ENCODE measurements at places on chromosomes 12 and 14.

DNA sequence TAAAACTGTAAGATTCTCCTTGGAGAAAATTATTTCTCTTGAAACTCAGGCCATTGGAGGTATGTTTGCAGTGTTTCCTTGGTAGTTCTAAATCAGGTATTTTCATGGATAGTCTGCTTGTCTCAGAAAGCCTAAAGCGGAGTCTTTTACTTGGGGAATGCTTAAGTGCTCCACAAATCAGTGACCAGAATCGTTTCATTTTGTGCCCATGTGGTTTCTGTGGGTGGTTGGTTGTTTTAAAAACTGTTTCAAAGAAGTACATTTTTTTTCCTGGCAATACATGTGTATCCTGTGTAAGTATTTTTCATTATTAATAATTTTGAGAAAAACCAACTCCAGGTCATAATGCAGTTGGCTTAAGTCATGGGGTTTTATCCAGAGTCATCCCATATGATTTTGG, 33.6 kb downstream of the CCDC91 start:
- DNase-seq: no peak

DNA sequence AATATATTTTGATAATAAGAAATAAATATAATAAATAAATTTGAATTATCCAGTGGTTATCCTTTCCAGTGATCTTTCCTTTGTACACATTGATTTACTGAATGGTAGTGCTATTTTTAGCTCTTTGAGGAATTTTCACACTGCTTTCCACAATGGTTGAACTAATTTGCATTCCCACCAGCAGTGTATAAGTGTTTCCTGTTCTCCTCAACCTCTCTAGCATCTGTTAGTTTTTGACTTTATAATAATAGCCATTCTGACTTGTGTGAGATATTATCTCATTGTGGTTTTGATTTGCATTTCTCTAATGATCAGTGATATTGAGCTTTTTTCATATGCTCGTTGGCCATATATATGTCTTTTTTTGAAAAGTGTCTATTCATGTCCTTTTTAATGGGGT, 333.7 kb downstream of the RAD51B start:
- no peak for DNase-seq

GRCh38 chr12:63151623-63152320, 771 bp upstream of the AVPR1A start:
- no peak for DNase-seq

GRCh38 chr12:27422697-27423096, 23.8 kb upstream of the SMCO2 start:
- DNase-seq: no peak

DNA sequence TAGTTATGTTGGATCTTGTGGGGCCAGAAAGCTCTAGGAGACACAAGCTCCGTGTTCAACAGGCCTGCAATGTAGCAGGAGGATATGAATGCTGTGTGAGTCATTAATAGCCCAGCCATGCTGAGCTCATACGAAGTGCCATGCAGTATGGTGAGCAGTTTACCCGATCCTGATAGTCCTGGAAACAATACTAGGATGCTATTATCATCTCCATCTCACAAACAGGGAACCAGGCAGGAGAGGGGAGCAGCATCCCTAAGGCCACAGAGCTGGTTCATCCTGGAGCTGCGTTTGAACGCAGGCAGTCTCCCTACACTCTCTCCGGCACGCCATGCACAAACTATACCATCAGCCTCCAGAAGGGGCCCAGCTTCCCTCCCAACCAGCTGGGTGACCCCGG, 20.5 kb downstream of the TTC7B start:
- no peak for DNase-seq

DNA sequence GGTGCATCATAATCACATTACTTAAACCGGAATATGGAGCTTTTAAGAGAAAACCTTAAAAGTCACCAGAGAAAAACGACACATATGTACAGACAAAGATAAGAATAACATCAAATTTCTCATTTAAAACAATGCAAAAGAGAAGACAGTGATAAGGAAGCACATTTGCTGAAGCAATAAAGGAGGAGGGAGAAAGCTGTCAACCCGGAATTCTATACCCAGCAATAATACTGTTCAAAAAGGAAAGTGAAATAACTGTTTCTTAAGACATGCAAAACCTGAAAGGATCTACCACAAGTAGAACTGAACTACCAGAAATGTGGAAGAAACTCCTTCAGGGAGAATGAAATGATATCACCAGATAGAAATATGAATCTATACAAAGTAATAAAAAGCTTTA, 15.4 kb downstream of the SLC6A13 start:
- no peak for DNase-seq

- no peak for DNase-seq
These were observed 129.4 kb downstream of the PPM1H start for GRCh38 chr12:62805517-62805916.

- no peak for DNase-seq
These were observed 230.7 kb upstream of the PRKD1 start for GRCh38 chr14:30158299-30158698.

GRCh38 chr12:5506821-5507231, 74.9 kb downstream of the NTF3 start:
- DNase-seq: no peak

DNA sequence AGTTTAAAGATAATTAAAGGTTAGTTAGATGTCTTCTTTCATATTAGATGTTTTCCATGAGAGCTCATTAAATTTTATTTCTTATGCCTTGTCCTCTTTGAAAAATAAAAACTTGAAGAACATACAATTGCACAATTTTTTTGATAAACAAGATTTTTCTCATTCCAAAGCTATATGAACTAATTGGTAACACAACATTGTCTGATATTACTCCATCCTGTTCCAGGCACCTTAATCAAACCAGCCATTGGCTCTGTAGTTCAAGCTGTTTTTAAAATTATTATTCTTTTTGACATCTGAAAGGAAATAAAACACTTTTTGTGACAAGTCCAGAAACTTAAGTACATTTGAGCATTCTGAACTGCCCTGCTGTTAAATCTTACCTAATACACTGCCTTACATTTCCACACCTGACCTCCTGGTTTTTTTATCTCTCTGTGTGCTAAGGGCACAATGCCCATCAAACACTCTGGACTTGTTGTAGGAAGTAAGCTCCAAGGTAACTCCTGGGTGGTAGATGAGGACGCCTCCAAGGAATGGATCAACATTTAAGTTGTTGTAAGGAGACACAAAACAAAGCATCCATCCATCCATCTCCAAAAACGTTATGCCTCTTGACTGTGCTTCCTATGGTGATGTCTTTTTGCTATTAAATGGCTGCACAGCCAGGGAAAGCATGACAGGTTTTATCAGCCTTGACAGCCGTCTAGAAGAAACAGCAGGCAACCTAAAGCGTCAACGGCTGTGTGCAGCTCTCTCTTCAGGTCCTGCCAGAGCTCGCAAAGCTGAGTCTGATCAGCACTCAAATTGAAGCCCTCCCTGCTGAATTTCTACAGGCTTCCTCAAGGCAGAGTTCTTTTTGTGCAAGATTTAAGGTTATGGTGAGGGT, 449.9 kb upstream of the FLRT2 start:
- DNase-seq: no peak

DNA sequence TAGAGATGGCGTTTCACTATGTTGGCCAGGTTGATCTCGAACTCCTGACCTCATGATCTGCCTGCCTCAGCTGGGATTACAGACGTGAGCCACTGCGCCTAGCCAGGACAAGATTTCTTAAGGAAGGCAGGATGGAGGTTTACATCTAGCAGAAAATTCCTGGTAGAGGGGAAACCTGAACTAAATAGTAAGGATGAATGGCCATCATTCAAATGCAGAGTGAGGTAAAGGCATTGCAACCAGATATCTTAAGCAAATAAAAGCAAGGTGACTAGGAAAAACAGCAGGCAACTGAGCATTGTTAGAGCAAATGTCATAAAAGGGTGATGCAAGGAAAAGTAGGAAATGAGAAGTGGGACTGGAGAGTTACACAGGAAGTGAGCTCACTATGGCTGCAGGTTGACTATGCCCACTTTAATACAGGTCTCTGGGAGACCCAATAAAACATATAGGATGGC, 133.0 kb downstream of the SOX5 start:
- no peak for DNase-seq

DNA sequence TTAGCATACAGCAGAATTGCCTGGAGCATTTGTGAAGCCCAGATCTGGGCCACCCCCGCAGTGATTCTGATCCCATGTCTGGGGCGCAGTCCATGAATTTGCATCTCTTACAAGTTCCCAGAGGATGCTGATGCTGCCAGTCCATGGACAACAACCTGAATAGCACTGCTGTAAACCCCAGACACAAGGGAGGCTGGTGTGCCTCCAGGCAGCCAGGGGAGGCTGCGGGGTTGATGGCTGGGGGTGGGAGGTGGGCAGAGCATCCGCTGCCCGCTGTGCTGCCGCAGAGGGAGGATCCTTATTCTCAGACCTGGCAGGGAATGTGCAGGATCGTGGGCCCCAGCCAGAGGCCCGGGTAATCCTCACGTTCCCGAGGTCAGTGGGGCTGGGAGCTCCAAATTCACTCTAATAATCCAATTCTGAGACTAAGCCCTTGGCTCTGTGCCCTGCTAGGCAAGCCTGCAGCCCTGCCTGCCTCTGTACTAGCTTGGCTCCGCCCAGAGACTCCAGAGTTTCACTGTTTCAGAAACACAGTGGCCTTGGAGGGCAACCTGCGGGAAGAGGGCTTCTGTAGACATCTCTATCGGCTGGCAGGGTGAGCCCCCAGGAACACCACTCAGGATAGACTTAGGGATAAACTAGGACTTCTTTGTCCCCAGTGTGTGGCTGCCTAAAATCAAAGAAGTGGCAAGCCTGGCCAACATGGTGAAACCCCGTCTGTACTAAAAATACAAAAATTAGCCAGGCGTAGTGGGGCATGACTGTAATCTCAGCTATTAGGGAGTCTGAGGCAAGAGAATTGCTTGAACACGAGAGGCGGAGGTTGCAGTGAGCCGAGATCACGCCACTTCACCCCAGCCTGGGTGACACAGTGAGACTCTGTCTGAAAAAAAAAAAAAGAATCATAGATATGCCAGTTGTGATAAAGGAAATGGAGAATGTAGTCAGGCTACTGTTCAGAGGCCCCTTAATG, 17.8 kb upstream of the MLEC start:
- no peak for DNase-seq

GRCh38 chr12:62426089-62426488, 40.5 kb upstream of the MON2 start:
- DNase-seq: no peak

DNA sequence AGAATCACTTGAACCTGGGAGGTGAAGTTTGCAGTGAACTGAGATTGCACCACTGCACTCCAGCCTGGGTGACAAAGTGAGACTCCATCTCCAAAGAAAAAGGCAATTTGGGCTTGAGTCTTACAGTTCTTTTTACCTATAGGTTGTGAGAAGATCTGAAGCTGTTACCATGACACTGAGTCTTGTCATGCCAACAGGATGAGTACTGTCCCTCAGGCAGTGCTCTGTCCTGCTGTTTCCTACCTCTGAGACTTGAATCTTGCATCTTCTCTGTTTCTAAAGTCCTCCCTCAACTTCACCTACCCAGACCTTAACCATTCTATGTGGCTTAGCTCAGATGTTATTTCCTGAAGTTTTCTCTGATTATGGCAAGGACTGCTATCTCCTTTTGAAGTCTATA, 400.8 kb upstream of the PRICKLE1 start:
- no peak for DNase-seq

GRCh38 chr12:99024191-99024590, 379.1 kb downstream of the APAF1 start:
- no peak for DNase-seq

- DNase-seq: no peak
These were observed 63.0 kb downstream of the TMEM121 start for GRCh38 chr14:105589161-105589925.

GRCh38 chr12:5809586-5809985, 135.5 kb downstream of the ANO2 start:
- DNase-seq: no peak

DNA sequence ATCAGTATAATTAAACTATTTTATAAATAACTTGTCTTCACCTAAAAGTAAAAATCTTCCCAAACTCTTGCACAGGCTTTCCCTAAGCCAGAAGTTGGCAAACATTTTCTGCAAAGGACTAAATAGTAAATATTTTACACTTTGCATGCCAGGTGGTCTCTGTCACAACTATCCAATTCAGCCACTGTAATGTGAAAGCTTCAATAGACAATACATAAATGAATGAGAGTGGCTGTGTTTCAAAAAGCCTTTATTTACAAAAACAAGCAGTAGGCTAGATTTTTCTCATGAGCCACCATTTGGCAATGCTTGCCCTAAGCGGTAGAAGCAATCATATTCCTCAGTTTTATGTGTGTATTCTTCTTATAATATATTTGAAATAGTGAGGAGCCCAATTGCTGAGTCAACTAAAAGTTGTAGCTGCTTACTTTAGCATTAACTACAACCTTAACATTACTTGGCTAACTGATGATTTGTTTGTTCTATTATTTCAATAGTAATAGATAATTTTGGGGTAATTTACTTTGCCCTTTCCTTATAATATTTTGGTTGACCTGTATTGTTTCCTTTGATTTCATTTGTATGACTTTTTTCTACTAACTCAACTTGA, 236.0 kb upstream of the SYT1 start:
- DNase-seq: no peak

- DNase-seq: no peak
These were observed 725.9 kb upstream of the MDGA2 start for GRCh38 chr14:48401321-48401720.

DNA sequence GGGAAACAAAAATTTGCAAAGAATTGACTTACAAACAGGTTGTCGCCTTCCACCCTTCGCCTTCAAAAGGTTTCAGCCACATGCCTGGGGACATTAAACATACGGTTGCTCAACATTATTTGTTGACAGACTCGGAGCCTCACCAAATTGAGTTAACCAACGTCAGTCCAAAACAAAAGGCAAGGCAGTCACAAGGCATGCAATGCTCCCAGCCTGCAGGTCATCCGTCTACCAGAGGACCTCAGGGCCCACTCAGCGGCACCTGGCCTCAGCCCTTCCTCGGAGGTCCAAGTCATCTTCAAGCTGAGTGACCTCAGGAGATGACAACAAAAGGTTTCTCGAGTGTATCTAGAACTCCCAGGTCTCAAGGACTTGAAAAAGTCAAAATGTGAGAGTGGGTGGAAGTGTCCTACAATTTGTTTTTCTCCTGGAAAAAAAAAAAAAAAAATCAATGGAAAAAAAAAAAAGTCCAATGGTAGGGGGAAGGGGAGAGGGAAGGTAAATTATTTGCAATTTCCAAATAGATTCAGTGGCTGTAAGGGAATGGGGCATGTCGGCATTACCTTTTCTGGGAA, 64.3 kb downstream of the KDM2B start:
- DNase-seq: no peak

- DNase-seq: no peak
These were observed at the start of gene AVPR1A for GRCh38 chr12:63150713-63151622. TSS of gene AVPR1A (minus strand) at chr12:63151201. CDS start at chr12:63150836, 365 bp downstream.

GRCh38 chr12:122090759-122091515, 12.4 kb downstream of the MLXIP start:
- no peak for DNase-seq

- no peak for DNase-seq
These were observed 10.1 kb upstream of the JDP2 start for GRCh38 chr14:75417674-75418073.

- DNase-seq: no peak
These were observed 109.1 kb downstream of the VCPKMT start for GRCh38 chr14:50007123-50007903.

- DNase-seq: peak; percentile 42
These were observed 13.8 kb downstream of the PRPF40B start for GRCh38 chr12:49636979-49637755.

Measured in effector CD4-positive, alpha-beta T cell (primary cell).